ENCODE measurements at places on chromosomes 7 and 10.
A peak's percentile ranks its signal among the peaks of the same experiment; 100 is the strongest.

GRCh38 chr10:35910234-35910633 lies 268.1 kb upstream of the FZD8 start:
- no peak for DNase-seq

DNA sequence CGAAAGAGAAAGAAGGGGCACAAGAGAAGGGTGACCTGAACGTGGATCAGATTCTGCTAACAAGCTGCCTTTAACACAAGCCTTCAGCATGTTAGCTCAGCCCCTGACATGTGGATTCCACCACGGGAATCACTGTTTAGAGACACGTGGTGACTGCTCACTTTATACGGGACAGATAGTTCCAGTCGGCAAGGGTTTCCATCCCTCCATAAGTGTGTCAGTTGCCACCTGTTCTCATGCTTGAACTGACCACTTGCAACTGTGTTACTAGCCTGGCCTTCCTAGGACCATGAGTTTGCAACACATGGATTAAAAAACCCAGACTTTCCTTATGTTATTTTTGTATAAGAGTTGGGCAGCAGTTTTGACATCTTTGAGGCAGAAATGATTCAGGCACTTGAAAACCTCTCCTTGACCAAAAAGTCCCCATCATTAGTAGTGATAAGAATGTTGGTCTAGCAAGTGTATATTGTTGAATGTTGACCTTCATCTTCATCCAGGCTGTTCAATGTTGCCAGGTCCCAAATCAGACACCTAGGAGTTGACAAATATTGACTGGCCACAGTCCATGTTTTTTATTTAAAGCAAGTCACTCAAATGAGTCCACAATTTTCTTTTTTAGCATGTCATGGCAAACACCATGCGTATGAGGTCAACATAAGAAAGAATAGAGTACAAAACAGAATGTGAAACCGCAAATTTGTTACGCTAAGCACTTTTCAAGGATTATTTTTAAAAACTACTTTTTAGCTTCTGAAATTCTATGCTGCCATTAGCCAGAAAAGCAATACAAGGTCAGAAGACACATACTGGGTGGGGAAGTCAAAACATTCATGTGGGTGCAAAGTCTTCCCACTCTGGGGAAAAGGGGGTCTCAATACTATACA lies 101.6 kb downstream of the ABLIM1 start:
- DNase-seq, result no peak

DNA sequence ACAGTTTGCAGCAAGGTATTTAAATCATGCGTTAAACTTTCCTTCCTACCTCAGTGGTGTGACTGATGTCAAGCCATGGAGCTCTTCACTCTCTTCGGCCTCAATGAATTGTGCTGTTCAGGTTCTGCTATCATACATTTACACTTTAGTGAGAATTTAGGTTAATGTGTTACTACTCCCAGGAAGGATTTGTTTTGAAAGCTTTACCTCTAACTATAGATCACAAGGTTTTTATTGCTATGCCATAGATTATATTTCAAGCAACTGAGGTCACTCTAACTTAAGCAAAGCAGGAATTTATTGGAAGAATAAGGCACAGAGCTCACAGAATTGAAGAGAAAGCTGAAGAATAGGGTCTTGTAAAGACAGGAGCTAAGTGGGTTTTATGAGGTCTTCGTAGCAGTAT lies 11.0 kb upstream of the ADD3 start:
- DNase-seq, result no peak

- no peak for DNase-seq
Measured at GRCh38 chr10:78802866-78803265, 265.9 kb upstream of the ZMIZ1 start.

GRCh38 chr10:78362406-78363022 lies 328.9 kb downstream of the RPS24 start:
- no peak for DNase-seq

GRCh38 chr10:6388261-6388893 lies 185.6 kb downstream of the PFKFB3 start:
- DNase-seq, result no peak

- no peak for DNase-seq
Measured at GRCh38 chr10:127117125-127117524, 79.3 kb downstream of the INSYN2A start.

DNA sequence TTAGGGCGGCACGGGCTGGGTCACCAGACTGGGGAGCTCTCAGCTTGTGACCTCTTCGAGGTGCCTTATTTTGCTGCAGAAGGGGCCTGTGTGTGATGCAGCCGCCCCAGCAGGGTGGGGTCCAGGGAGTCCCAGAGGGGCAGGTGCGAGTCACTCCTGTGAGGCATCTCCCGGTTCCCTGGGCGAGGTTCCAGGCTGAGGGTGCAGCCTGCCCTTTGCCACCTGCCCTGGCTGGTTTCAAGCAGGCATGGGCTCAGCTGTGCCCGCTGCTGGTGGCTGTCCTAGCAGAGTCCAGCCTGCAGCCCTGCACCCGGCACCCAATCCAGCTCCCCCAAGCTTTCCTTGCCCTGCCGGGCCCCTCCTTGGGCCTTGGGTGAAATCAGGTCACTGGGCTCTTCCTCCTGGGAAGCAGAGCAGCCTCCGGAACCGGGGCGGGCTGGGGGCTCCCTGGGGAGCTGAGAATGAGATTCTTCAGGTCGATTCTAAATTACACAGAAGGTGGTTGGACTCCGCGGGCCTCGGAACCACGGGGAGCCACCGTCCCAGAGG lies 64.8 kb downstream of the PWWP2B start:
- DNase-seq, result no peak

DNA sequence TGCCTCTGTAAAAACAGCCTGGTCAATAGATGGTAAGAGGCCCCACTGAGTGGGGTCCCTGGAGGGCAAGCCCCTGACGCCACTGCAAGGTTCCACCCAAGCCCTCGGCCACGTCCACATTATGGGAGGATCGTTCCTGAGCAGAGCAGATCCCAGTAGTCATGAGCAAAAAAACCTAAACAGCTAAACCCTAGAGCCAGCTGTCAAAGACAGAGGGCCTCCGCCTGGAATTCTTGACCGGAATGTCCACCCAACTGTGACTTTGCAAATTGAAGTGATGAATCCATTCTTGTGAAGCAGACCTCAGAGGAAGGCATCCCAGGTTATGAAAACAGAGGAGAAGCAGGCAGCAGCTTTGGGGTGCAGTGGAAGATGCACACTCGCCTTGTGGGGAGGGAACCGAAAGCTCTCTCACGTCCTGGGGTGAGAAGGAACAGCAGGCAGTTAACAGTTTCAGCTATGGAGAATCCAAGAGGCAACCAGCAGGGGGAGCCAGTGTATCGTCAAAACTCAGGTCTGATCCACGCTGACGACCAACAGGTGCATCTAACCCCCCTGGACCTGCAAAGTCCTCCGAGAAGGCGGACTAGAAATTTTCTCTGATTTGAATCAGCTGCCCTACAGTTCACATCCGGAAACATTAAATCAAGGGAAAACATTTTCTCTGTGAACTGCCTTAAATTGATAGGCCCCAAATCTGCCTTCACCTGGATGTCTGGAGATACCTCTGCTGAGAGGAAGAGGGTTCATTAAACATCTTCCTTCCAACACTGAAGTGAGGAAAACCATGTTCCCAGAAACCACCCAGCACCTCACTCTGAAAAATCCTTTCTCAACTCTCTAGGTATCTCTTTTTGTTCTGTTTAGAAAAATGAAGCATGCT lies 139.1 kb upstream of the PFKP start:
- peak; percentile 51 for DNase-seq

GRCh38 chr10:4671451-4672145 lies 154.4 kb upstream of the AKR1E2 start:
- no peak for DNase-seq

- peak; percentile 39 for DNase-seq
Measured at GRCh38 chr10:8242295-8242872, 187.9 kb downstream of the GATA3 start.

DNA sequence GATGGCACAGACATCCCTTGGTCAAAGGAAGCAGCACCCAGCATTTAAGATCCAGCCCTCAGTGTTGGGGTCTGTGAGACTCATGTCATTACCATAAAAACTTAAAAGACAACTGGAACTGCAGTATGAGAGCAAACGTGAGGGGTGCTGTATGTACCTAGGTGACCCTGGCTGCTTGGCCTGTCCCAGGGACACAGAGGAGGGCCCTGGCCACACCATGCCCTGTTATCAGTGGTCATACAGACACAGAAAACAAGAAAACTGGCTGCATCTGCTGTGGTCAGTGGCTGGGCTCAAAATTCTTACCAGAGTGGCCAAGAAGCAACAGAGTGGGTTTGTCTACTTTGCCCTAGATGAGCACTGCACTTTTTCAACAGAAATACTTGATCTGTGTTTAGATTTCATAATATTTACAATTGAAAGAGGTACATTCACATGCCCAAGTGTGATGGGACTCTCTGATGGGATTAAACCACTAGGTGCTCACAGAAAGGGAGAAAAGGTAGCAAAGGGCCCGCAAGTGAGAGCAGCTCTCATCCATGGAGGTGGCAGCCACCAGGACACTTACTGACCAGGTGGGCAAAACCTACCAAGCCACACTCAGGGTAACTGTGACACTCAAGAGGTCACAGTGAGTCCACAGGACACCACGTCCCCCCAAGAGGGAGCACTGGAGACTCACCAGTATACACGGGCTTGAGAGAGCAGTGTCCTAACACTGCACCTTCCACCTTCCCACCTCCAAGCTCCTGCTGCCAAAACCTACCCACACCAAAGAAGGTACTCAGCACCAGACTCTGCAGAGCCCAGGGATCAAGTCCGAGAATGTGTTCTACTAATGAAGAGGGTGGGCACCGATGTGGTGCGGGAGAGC lies 68.1 kb upstream of the CAMK2B start:
- no peak for DNase-seq

DNA sequence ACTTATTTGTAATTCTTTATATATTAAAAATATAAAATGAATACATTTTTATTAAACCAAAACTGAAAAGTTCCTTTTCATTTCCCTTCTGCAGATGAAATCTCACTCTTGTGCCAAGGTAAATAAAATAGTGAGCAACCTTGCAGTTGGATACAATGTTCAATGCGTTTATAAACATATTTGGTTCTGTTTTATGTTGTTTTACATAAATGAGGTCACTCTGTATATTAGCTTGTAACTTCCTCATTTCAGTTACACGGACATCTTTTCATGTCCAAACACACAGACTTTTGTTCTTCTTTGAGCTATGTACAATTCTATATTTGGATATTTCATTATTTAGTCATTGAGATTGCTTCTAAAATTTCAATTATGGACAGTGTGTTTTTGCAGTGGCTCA lies 107.7 kb downstream of the BBS9 start:
- DNase-seq, result no peak

DNA sequence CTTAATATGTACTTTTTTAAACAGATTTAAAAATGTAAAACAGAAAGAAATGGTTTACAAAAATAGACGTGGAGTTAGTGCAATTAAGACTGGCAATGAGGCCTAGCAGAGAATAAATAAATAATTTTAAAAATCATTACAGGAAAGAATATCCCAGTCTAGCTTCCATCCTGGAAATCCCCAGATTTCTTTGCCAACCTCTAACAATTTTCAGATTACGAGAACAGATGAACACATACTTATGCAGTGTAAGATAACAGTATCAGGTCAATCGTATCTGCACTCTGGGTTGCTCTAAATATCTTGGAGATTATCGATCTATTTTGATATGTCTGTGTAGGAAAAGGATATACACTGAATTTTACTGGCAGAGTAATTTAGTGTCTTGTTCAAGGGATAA lies 210.5 kb downstream of the SEMA3A start:
- DNase-seq, result no peak

DNA sequence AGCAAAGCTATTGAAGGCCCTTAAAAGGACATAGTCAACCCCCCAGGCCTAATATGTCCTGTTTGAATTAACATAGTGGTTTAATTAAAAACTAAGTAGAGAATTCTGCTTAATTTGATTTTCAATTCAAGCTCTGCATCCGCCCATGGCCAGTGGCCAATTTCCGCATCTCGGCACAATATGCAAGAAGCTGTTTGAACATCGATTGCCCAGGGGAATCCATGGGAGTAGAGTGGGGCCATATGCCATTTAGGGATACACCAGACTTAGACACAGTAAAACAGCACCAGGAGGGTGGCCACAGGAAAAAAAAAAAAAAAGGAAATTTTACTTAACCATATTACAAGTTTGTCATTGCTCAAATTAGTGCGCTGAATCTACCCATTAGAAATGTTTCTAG lies 100.4 kb downstream of the LMBR1 start:
- no peak for DNase-seq

- no peak for DNase-seq
Measured at GRCh38 chr10:113433711-113434110, 119.1 kb upstream of the HABP2 start.

GRCh38 chr10:64041989-64042490 lies 520.8 kb downstream of the REEP3 start:
- DNase-seq, result no peak

DNA sequence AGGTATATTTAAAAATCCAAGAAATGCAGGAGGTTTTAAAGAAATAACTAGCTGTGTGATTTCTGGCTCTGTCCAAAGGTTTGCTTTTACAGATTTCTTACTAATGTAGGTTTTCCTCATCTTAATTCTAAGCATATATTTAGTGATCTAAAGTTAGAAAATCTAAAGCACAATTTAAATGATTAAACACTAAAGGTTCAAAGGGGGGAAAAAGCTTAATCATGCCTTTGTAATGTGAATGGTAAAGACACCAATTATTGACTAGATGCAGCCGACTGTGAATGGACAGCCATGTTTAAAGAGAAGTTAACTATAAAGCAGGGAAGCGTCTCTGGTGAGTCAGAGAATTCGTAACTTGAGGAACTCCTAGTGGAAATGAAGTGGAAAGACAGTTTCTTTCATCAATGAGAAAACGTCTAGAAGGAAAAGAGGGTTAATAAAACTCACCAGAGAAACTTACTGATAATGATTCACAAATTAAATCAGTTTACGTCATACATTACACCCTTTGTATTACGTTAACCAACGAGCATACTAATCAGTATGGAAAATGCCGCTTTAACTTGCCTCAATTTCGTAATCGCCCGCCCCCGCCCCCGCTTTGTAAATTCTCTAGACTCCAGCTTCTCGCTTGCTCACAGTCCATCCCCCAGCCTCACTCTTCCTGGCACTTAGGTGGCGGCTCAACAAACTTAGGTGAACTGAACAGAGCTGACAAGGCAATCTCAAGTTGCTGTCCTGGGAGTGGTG lies 1.1 kb upstream of the HBP1 start:
- peak; percentile 82 for DNase-seq

DNA sequence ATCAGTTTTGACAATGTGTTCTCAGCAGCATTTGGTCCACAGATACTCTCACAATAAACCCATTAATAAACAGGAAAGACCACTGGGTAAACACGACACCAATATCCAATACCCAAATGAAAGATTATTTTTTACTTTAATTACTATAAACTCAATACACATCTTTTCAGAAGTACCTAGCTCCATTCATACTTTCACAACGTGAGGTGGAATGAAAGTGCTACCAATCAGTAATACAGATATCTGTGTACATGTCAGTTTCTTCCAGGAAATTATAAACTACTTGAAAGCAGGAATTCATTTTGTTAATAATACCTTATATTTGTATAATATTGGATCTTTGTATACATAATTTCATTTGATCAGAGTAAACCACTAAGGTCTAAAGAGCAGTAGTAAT lies 11.9 kb downstream of the CDK6 start:
- no peak for DNase-seq
